ENCODE measurements at places on chromosomes 3 and 15. TPM values are rescaled to one million over a fixed set of nuclear protein-coding genes. Genes with fewer than 3 reads are reported as not detected.

The SCAMP5 gene
- 2.8 TPM for total RNA-seq

DNA sequence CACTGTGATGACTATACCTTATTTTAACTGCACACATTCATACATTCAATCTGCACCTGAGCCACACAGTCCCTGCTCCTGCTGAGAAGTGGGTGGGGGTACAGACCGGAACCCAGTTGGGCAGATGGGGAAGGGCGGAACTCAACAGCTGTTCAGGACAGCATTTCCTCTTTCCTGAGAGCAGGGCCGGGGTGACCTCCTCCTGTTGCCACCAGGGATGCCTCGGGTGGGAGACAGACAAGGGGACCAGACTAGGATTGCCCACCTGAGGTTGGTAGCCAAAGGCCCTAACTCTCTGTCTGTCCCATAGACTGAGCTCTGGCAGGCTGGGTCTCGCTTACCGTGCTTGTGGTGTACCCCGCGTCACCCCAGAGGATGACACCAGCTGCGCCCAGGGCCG, 3.9 kb downstream of the HYAL2 start:
- no peak for DNase-seq

- DNase-seq = no peak
These were observed 2.0 kb upstream of the UBP1 start for GRCh38 chr3:33442190-33442589.

DNA sequence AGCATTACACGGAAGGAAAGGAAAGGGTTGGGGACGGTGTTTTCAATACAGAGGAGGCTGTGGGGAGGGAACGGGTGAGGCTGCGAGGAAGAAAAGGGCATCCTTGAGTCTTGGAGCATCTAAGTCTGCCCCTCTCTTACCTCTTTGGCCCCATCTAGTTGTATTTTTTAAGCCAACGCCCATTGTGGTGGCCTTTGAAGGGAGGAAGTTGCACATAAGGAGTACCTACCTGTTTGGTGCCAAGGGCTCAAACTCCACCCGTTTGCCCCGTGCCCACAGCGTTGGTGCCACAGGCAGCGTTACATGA, 146.1 kb upstream of the UMPS start:
- no peak for DNase-seq

The MKRN2 gene
- 34.3 TPM for total RNA-seq

GRCh38 chr3:87336761-87337160, 60.4 kb upstream of the POU1F1 start:
- no peak for DNase-seq

The LRTM1 gene
- not detected for total RNA-seq

GRCh38 chr3:45599424-45599886, 4.9 kb downstream of the LIMD1 start:
- no peak for DNase-seq

DNA sequence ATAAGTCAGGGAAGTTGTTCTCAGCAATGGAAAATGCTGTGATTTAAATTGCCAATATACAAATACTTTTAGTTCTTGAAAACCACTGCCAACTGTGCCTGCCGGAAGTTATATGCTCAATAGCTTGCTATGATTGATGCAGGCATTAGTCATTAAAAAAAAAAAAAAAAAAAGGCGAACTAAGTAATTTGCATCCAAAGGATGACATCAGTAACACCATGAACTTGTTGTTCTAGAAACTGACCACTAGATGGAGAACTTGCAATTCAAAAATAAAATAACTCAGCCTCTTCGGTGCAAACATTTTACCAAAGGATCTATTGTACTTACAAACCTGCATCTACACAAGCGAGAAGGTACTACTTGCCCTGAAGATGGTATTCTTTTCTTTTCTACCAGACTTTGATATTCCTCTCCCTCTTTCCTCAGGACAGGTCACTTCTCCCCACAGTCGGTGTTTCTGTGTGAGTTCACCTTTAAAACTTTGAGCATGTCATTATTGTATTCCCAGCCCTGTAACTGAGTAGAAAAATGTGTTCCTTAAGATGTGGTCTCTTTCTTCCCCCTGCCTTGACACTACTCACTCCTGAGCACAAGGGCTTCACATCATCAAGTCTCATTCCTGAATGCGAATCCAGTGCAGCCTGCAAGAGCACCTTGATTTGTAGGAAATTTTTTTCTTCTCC, 115.0 kb upstream of the VEPH1 start:
- DNase-seq = no peak

GRCh38 chr3:50299638-50299928, 378 bp upstream of the HYAL3 start:
- DNase-seq = no peak

GRCh38 chr15:34185666-34186065, 24.2 kb downstream of the KATNBL1 start:
- DNase-seq = no peak

The THSD4 gene
- 110 TPM for total RNA-seq

DNA sequence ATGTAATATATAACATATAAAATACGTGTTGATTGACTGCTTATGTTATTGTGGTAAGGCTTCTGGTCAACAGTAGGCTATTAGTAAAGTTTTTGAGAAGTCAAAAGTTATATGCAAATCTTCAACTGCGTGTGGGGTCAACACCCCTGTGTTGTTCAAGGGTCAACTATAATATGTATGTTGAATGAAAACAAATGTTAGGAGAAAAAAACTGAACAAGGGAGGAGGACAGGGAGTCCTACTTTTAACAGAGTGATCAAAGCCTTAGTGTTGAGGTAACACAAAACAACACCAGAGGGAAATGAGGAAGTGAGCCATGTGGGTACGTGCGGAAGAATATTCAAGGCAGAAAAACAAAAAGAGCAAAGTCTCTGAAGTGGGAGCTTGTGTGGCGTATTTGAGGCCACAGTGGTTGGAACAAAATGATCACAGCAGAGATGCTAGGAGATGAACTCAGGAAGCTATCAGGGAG, 62.5 kb downstream of the SFMBT1 start:
- DNase-seq = no peak

DNA sequence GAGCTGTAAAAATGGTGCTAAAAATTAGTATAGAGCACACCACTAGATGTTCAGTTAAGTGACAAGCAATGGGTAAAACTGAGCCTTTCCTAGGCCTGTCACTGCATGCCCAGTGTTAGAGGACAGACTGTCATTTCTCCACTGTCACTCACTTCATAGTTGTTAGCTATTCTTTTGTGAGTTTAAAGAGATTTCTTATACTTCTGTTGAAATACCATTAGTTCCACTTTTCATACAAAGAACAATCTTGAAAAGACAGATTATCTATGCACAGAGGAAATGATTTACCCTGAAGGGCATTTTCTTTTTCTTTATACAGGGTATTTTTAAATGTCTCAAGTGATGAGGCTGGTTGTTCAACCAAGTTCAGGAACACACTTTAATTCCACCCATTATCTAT, 28.3 kb upstream of the CHMP2B start:
- no peak for DNase-seq

The SLC9C1 gene
- total RNA-seq = 0.80 TPM

The ROBO1 gene
- total RNA-seq = 4.9 TPM

- DNase-seq = no peak
These were observed 116.7 kb downstream of the FHIT start for GRCh38 chr3:61134532-61134931.

GRCh38 chr15:71632576-71633195, 177.7 kb upstream of the NR2E3 start:
- no peak for DNase-seq

The FGF12 gene
- 435 TPM for total RNA-seq

DNA sequence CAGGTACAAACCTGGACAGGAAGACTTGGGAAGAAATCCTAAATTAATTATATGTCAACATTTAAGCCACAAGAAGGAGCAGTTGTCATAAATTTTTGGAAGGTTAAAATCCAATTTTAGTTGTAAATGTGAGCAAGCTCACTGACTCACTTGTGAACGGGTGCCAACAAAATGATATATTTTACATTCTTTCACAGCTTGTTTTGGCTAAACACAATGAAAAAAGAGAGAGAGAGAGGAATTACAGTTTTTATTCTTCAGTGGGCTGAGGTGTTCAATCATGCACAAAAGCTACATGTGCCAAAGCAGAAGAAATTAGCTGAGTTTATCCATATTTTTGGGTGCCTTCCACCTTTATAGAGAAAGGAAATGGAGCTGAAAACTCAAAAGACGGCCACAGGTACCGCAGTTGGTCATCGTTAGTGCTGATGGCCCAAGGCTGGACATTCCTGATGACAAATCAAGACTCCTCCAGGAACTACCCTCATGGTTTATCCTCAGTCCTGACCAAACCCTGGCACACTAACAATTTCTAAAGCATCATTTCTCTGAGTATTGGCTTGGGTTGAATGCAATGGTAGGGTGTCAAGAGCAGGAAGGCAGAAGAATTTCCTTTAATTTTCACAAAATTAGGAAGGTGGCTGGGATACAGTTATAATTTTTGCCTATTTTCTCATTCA, 37.6 kb upstream of the WNT5A start:
- DNase-seq = no peak

GRCh38 chr3:58973796-58974195, 76.0 kb downstream of the CFAP20DC start:
- no peak for DNase-seq

- DNase-seq = no peak
These were observed 312.8 kb downstream of the CLSTN2 start for GRCh38 chr3:140247775-140248174.

GRCh38 chr3:2706144-2706835, 403.9 kb downstream of the IL5RA start:
- DNase-seq = no peak

The CX3CR1 gene
- 1.0 TPM for total RNA-seq

- DNase-seq = no peak
These were observed 497.9 kb upstream of the SGO1 start for GRCh38 chr3:20683910-20684309.

- no peak for DNase-seq
These were observed 28.2 kb upstream of the SCAANT1 start for GRCh38 chr3:63940389-63940757.

DNA sequence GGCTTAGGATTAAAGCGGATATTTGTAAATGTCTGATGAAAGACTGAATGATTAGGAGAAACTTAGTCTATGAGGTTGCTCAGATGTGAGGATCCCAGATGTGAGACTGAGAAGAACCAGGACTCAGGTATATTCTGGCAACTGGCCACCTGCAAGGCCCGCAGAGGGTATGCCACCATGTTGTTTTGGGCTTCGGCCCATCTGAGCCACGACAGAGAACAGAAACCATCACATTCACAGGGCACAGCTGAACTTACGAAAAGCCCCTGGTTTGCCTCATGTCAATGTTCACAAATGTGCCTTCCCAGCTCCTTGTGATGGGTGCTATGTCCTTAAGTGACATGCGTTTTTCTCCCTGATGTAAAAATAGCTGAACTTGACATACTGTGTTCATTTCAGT, 412.5 kb upstream of the RORA start:
- no peak for DNase-seq

DNA sequence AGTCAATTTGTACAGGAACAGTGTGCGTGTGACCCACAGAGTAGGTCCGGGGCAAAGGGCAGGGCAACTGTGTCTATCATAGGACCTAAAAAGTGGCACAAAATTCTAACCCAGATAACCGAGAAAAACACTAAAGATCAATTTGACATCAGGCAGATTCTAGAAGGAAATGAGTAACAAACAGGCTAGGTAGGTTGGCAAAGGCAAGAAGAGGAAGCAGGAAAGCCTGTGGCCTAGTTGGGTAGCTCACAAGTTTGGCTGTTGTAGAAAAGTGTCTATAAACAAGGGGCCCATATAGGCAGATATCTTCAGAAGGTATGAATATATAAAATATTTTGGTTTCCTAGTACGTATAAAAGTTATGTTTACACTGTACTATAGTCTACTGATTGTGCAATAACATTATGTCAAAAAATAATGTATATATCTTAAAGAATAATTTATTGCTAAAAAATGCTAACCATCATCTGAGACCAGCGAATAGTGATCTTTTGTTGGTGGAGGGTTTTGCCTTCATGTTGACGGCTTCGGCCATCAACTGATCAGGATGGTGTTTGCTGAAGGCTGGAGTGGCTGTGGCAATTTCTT, 13.3 kb upstream of the OR5K1 start:
- no peak for DNase-seq

- DNase-seq = peak; percentile 59
These were observed 468 bp downstream of the UBP1 start for GRCh38 chr3:33439546-33440327.

The GOLGA6L9 gene
- 1.4 TPM for total RNA-seq

GRCh38 chr15:73195166-73195565, 142.9 kb downstream of the NEO1 start:
- DNase-seq = no peak

DNA sequence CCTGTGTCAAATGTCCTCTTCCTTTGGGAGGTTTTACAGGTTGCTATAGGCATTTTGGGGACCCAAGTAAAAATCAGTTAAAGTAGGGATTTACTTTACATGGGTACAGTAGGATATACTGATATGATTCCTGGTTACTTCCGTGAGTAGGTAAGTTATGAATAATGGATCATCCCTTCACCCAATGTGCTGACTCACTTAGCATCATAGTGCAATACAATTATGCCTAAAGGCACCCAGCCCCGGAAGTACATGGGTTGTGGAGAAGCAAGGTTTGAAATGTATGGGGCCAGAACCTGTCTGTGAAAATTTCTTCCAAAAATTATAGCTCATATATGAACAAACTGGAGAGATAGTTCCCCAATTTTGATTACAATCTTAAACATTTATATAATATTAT, 64.0 kb downstream of the GLB1 start:
- DNase-seq = no peak

DNA sequence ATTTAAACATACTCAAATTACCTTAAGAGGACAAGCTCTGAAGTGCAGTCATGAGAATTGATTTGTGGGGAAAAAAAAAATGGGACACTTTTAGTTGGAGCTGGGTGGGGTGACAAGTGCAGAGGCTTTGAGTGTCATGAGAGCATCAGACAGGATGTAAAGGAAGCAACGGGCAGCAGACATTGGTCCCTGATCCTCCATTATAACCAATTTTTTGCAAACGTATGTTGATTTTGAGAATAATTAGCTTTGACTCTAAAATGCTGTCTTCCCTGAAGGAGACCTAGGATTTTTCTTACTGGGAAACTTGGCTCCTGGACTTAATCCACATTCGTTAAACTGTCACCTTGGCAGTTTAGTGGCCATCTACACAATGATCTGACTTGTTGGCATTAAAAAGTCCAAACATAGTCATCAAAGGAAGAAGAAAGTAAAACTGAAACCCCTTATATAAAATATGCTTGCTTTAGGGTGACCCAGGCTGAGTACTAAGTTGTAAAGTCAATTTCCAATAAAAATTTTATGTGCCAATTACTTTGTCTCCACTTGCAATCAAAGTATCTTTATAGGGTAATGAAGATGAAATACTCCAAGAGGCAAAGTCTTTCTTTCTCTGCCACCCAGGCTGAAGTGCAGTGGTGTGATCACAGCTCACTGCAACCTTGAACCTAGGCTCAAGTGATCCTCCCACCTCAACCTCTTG, 45.6 kb downstream of the BCL2L10 start:
- no peak for DNase-seq

- DNase-seq = no peak
These were observed 170.9 kb downstream of the FRMD5 start for GRCh38 chr15:44024155-44024554.

DNA sequence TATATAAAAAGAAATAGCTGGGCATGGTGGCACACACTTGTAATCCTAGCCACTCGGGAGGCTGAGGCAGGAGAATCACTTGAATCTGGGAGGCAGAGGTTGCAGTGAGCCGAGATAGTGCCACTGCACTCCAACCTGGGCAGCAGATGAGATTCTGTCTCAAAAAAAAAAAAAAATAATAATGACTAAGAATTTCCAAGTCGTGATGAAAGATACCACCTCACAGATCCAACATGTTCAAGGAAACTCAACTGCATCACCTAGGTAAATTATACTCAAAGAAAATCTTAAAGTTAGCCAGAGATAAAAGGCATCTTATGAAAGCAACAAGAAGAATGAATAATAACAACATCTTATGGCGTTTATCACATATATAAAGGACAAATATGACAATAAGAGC, 50.1 kb downstream of the DOCK3 start:
- no peak for DNase-seq

The EIF4G1 gene
- 254 TPM for total RNA-seq

Data from heart right ventricle (tissue), 16 donors.